ENCODE measurements at places on chromosomes 7 and 10. TPM values are rescaled to one million over a fixed set of nuclear protein-coding genes. Genes with fewer than 3 reads are reported as not detected.

DEPP1 gene
- 492 TPM for polyA plus RNA-seq

DNAJB9 gene
- polyA plus RNA-seq, result 21.0 TPM

NOC3L gene
- polyA plus RNA-seq, result 4.4 TPM

PIK3CG gene
- 0.23 TPM for polyA plus RNA-seq

CASTOR2 gene
- polyA plus RNA-seq, result 6.0 TPM

SYNPO2L gene
- polyA plus RNA-seq, result 0.63 TPM

CYP26C1 gene
- polyA plus RNA-seq, result not detected

GTPBP10 gene
- 13.2 TPM for polyA plus RNA-seq

Measured in aorta (tissue), 5 donors.